Tibial nerve (tissue), 4 donors: ENCODE measurements at places on chromosomes 2 and 18. TPM values are rescaled to one million over a fixed set of nuclear protein-coding genes. Genes with fewer than 3 reads are reported as not detected.

- H3K27me3 ChIP-seq = no peaks in the 10 kb centered on the region
- H3K27ac ChIP-seq = no peak overlapping the region
- no peaks in the 10 kb centered on the region for H3K36me3 ChIP-seq
- no peak for DNase-seq
- H3K4me1 ChIP-seq = no peaks in the 10 kb centered on the region
- H3K4me3 ChIP-seq = no peak overlapping the region
Observed at GRCh38 chr2:138447889-138448570, 53.5 kb upstream of the SPOPL start.

DNA sequence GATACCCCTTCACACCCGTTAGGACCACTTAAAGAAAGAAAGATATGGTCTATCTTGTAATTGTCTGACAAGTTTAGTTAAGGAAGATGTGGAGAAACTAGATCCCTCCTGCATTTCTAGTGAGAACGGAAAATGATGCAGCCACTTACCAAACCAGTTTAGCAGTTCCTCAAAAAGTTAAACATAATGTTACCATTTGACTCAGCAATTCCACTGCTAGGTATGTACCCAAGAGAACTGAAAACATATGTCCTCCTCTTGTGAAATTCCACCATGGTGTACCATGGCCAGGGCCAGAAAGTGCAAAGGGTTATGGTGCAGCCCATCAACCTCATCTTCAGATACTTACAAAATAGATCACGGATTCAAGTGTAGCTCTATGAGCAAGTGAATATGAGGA lies 79.0 kb upstream of the ID2 start:
- no peak overlapping the region for H3K27ac ChIP-seq
- H3K27me3 ChIP-seq = no peaks in the 10 kb centered on the region
- H3K4me1 ChIP-seq = no peaks in the 10 kb centered on the region
- no peaks in the 10 kb centered on the region for H3K36me3 ChIP-seq
- no peak overlapping the region for H3K4me3 ChIP-seq

DNA sequence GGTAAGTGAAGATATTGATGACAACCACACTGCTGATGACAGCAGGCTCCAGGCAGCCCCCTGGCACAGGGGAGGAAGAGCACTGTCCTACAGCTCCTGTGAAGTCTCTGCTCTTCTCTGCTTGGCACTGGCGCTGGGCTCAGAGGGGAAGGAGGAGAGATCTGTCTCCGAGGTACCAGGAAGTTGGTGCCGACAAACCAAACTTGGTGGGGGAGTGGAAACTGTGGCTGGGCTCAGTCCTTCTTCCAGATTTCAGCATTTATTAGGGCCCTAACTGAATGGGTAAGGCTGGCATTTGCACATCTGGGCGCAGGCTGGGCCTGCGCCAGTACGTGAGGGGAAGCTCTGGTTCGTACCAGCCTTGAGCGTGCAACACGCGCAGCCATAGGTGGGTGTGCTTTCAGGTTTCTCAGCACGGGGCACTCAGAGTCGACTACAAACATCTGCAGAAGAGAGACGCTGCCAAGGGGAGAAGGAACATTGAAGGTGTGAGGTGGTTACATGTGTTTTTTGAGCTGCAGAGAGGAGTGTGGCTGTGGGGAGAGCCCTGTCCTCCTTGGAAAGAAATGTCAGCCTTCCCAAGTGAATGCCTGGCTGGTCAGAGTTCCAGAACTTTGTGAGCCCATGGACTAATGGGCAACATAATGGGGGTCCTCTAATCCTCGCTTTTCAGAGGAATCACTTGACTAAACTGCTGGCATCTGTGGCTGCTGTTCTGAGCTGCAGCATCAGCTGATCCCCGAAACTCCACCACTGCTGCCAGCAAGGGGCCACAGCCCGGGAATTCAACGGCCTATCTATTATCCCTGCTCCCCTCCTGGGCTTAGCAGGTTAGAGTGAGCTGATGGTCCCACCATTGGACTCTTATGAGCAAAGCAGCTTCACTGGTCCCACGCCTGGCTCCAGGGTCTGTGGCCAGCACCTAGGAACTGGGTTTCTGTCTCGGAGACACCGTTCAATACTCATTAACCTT lies 55.2 kb upstream of the SEMA4C start:
- no peaks in the 10 kb centered on the region for H3K4me1 ChIP-seq
- no peaks in the 10 kb centered on the region for H3K27me3 ChIP-seq
- H3K36me3 ChIP-seq = no peaks in the 10 kb centered on the region
- DNase-seq = no peak
- no peak overlapping the region for H3K4me3 ChIP-seq

GRCh38 chr18:10143596-10143995 lies 229.8 kb downstream of the VAPA start:
- H3K27ac ChIP-seq = no peak overlapping the region
- H3K4me1 ChIP-seq = no peaks in the 10 kb centered on the region
- H3K36me3 ChIP-seq = no peaks in the 10 kb centered on the region
- DNase-seq = no peak

DNA sequence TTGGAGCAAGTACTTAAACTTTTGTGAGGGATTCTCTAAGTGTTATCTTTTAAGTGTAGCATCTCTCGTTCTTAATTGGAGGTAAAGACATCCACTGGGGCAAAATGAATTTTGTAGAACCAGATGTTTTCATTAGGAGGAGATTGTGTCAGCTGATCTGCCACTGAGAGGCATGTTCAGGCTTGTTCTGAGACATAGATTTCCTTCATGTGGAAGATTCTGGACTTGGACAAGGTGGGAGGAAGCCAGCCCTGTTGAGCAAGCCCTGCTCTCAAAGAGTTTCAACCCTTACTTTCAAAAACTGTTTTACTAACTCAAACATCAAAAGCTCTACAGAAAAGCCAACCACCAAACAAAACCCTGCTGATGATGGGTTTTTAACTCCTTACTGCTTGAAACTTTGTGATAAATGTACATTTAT lies 6.5 kb downstream of the MAP4K4 start:
- peaks cover 83% of the 10 kb centered on the region for H3K4me1 ChIP-seq
- H3K36me3 ChIP-seq = no peaks in the 10 kb centered on the region
- H3K4me3 ChIP-seq = no peak overlapping the region
- peak overlapping the region; percentile 75 for H3K27ac ChIP-seq
- peak; percentile 53 for DNase-seq

The DSC1 gene
- not detected for total RNA-seq

The GPR45 gene
- total RNA-seq = not detected

The MYCN gene
- total RNA-seq = 5.0 TPM

The AKAIN1 gene
- not detected for total RNA-seq
